ENCODE measurements at places on chromosomes 2 and 18.

DNA sequence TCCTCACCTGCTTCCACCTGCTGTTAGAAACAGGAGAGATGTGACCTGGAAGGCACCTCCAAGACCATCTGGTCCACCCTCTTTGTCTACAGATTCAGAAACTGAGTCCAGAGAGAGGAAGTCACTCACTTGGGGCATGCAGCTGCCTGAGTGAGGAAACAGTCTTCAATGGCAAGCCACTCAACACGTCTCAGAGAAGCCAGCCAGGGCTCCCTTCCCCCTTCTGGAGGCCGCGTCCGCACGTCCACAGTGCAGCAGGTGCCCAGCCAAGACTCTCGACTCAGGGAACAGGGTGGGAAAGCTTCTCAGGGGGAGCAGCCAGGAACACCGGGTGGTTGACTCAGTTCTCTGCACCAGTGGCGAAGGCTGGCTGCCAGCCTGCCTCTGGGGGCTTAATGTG is 201.7 kb downstream of the BCL11A start:
- peak; percentile 31 for DNase-seq

DNA sequence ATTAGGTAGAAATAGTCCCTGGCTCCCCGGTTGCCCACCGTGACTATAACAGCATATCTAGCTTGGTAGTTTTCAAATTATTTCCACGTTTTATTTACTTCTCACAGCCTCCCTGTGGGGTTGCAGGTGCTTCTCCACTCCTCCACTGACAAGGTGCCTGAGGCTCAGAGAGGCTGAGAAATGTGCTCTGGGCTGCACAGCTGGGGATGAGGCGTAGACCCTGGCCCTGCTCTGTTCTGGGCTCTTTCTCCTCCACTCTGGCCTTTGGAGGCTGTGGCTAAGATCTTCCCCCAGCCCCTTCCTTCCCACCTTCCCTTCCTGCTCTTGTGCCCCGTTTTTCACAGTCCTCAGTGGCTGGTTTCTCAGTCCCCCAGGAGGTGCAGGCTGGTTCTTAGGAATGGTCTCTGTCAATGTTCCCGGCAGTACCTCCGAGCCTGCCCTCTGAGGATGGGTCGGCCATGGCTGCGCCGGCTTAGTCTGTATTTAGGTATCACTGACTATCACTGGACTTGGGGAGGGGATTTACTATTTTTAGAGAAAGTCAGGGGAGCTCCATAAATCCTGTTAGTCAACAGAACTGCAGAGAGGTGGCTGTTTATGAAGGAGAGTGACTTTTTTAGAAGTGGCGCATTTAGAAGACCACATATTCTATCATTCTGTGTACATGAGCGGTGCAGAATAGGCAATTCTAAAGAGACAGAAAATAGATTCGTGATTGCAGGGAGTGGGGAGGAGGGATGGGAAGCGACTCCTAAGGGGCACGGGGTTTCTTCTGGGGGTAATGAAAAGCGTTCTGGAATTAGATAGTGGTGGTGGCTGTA is 35.0 kb downstream of the HPCAL1 start:
- no peak for DNase-seq

- DNase-seq: no peak
Measured at GRCh38 chr2:74952575-74952974, 5.9 kb upstream of the POLE4 start.

- DNase-seq: no peak
Measured at GRCh38 chr2:113899166-113899565, 9.3 kb downstream of the ACTR3 start.

Data from memory B cell (primary cell).